ENCODE measurements at places on chromosomes 2 and 18.

DNA sequence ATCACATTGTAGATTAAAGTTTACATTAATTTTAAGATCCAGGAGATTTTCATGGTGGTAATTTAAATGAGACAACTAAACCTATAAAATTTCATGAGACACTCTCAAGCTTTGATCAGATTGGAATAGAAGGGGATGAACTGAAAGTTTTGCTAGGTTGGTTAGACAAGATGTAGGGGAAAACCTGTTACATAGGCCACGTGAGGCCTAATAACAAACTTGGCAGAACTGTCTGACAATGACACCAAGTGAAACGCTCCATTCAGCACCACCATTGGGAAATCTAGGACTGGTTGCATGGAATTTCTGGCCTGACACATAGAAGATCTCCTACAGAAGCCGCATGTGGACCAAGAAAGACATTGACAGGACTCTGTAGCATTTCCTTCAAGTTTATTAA is 87.8 kb upstream of the SLC39A10 start:
- no peak for DNase-seq

DNA sequence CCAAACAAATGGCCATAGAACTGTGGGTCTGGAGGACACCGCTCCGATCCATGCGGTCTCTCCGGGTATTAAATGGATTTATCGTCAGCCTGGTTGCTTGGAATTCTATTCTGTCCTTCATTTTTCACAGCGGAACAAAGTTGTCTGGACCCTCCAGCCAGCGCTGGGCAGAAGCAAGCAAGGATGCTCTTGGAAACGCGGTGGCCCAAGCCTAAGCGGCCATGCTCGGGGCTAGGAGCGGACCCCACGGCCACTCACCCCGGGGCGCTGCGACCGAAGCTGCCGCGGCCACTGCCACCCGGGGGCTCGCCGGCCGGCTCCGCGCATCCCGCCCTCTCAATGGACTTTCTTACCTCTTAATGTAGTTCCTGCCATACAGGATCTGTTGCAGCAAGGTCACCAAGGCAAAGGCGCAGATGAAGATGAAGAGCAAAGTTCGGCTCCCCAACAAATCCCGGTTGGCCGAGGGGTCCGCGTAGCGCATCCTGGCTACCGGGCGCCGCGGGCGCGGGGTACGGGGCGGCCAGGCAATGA is 761 bp downstream of the ST8SIA5 start:
- peak; percentile 50 for DNase-seq

DNA sequence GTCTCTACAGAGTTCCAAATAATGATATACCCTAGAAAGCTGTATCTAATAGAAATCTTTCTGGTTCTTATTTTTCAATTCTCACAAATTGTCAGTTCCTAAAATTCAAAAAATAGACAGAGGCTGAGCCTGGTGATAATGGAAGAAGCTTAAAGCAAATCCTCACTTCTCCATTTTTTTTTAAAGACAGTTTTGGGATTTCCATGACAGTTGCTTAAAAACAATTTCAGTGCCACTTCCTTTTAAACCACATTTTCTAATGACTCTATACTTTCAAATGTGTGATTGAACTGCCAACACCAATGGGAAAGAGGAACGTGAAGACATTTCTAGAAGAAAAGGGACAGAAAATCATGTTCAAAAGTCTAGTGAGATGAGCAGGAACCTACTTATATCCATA is 4.0 kb downstream of the GKN2 start:
- no peak for DNase-seq

DNA sequence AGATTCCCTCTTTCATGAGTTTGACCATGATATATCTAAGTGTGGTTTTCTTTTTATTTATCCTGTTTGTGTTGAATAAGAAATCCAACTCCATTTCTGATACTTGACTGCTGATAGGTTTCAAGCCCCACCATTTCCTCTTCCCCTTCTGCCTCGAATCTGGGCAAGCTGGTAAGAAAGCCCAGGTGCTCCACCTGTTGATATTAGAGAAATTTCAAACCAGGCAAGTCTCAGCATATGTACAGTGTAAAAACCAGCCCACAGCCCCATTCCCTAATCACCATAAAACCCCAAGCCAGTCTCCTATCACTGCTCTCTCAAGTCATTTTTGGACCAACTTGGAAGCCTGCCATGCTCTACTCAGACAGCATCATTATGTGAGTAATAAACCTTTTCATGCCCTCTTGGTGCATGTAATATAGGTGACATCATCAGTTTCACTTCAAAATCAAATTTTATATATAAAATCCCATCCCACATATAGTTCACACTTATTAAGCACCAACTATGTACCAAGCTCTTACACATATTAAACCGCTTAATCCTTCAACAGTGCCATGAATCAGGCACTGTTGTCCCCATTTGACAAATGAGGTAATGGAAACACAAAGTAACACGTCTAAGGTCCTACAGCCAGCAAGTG is 46.6 kb downstream of the SMAD2 start:
- DNase-seq, result no peak

DNA sequence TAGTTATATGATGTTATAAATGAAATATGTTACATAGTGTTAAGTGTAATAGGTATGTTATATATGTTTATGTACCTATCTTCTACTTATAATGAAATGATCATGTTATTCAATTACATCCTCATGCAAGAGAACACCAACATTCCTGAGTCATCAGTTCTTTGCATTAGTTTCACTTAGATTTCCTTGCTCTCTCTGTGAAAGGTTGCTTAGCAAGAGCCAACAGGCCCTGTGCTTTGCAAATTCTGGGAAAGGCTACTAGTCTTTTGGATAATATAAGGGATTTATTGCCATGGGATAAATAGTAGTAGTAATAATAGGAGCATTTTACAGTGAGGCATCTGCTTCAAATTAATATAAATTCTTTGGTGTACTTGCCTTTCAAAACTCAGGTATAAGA is 274.8 kb downstream of the SP3 start:
- DNase-seq, result no peak

DNA sequence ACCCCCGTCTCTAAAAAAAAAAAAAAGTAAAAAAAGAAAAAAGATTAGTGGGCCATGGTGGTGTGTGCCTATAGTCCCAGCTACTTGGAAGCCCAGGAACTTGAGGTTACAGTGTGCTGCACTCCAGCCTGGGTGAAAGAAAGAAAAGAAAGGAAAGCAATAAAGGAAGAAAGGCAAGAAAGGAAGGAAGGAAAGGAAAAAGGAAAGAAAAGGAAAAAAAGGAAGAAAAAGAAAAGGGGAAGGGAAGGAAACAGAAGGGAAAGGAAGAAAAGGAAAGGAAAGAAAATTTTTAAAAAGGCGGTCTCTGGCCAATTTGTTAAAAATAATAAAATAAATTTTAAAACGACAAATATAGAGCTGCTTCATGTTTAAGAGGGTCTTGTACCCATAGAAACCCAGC is 74.4 kb upstream of the RNU4ATAC start:
- DNase-seq, result no peak

DNA sequence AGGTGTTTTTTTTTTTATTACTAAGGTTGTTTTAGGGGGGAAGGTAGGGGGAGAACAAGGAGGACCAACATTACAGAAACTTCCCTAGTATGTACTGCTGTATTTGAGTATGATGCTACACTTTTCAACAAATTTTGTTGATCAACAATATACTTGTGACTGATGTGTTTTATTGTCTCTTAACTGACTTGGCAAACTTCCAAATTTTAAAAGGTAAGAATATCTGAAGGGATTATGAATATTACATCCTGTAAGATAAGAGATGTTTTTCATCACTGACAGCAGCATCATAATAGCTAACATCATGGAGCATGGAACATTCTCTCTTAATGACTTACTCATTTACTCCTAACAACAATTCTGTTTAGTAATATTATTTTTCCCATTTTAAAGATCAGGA is 86.0 kb upstream of the KIF5C start:
- no peak for DNase-seq

DNA sequence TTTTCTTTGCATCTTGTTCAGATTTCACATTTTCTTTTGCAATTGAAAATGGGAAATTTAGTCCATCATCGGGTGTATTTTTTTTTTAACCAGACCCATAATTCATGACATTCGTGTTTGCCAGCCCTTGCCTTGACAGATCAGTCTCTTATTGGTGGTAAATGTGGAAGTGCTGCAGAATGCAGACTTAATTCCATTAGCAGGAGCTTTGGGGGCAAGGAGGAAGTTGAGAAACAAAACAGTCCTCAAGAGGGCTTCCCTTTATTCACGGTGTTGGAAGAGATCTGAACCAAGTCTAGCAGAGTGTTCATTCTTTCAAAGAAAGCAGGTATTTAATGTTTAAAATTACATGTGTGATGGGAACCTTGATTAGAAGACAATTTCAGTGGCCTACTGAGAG is 16.6 kb upstream of the RPE start:
- DNase-seq, result no peak

- DNase-seq, result no peak
Measured at GRCh38 chr18:6215888-6216287, 198.8 kb downstream of the L3MBTL4 start.

DNA sequence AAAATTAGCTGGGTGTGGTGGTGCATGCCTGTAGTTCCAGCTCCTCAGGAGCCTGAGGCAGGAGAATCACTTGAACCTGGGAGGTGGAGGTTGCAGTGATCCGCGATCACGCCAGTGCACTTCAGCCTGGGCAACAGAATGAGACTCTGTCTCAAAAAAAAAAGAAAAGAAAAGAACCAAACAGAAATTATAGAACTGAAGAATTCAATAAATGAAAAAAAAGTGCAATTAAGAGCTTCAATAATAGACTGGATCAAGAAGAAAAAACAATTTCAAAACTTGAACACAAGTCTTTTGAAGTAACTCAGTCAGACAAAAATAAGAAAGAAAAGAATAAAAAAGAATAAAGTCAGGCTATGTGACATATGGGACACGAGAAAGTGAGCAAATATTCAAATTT is 175.8 kb upstream of the ZSWIM2 start:
- no peak for DNase-seq

GRCh38 chr2:30647752-30648457 is 159.3 kb downstream of the CAPN13 start:
- DNase-seq, result no peak

GRCh38 chr2:1788478-1788959 is 44.2 kb upstream of the PXDN start:
- no peak for DNase-seq

GRCh38 chr2:110995911-110996310 is 124.8 kb upstream of the BCL2L11 start:
- no peak for DNase-seq

DNA sequence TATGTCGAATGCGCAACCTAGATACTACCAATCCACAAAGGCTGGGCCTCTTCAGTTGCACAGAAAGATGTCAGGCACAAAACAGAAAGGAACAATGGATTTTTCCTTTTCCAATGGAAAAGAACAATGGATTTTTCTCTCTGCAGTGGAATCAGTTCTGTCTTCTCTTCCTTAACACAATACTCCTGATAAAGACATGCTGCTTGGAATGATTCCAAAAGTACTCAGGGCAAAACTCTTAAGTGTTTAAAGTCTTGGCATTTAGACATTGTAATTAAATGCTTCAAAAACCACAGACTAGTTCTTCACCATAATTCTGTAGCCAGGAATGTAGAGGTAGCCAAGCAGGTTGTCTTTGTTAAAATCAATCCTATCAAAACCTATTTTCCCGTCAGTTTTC is 46.7 kb upstream of the FLACC1 start:
- no peak for DNase-seq

- DNase-seq, result no peak
Measured at GRCh38 chr2:172420216-172420615, 7.2 kb upstream of the ITGA6 start.

- DNase-seq, result no peak
Measured at GRCh38 chr2:35708411-35708923, 647.1 kb upstream of the CRIM1 start.

DNA sequence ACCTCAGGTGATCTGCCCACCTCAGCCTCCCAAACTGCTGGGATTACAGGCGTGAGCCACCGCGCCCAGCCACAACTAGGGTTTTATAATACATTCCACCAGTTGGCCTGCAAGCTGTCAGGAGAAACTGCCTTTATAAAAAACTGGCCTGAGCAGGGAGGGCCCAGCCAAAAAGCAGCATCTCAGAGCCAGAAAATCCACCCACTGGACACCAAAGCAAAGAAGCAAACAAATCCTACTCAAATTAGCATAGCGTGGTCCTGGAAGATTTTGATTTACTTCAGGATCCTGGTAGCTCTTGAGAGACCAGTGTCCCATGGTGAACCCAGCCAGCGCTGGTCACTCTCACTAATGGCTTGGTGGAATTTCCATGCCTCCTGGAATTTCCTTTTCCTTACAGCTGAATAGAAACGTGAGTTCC is 60.0 kb upstream of the PXDN start:
- DNase-seq, result no peak

DNA sequence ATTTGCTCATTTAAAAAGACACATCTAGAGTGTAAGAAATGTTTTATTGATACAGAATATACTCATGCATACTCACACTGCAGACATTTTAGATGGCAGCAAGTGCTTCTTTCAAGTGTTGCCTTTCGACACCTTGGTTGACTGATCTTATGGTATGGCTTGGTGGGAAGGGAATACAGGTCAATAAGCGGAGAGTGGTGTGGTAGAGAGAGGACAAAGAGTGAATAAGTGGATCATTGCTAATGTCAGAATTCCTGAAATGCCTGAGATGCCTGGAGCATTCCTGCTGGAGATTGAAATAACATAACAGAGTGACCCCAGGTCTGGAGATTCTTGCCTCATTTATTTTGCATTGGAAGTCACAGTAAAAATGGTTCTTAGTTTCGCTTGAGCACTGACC is 76.7 kb downstream of the RND3 start:
- no peak for DNase-seq

DNA sequence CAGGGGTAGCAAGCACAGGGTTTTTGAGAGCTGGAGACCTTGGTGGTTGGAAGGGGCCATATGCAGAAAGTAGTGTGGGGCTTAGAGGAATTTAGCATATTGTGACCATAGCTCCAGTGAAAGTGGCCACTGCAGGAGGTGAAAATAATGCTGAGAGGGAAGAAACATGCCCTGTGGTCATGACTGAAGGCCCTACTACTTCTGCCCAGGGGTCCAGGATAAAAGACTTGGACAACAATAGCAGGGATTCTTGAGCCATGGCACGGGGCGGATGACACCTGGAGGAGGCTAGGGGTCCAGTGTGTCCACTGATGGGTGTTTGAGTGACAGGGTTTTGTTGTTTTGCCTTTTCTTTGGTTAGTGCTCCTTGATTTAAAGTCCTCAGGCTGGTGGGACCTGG is 694.6 kb downstream of the CPS1 start:
- DNase-seq, result no peak

GRCh38 chr2:42890791-42891355 is 98.5 kb upstream of the HAAO start:
- DNase-seq, result no peak

- DNase-seq, result no peak
Measured at GRCh38 chr2:141630407-141630930, 500.3 kb downstream of the LRP1B start.

GRCh38 chr2:161357097-161357496 is 48.9 kb downstream of the PSMD14 start:
- DNase-seq, result no peak

DNA sequence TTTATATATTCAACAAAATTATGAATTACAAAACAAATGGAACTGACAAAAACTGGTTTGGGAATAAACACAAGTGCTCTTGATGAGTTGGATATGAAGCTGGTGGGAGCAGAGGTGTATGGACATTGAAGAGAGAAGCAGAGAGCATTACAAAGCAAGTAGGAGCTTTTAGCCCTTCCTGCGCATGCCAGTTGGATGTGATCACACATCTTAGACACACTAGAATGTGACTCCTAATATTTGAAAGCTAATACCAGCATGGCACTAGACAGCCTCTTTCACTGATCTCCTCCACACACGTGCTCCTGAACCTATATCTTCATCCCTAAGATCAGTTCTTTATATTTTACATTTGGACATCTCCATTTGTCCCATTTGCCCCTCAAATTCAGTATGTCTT is 298.1 kb downstream of the MTX2 start:
- DNase-seq, result no peak

- DNase-seq, result no peak
Measured at GRCh38 chr18:53625997-53626599, 598.4 kb downstream of the MBD2 start.
